ENCODE measurements at places on chromosomes 11 and 22.

- DNase-seq: no peak
Observed at GRCh38 chr11:124727474-124727873, 12.3 kb upstream of the NRGN start.

GRCh38 chr22:32916025-32916424 lies 114.5 kb downstream of the TIMP3 start:
- DNase-seq: no peak

DNA sequence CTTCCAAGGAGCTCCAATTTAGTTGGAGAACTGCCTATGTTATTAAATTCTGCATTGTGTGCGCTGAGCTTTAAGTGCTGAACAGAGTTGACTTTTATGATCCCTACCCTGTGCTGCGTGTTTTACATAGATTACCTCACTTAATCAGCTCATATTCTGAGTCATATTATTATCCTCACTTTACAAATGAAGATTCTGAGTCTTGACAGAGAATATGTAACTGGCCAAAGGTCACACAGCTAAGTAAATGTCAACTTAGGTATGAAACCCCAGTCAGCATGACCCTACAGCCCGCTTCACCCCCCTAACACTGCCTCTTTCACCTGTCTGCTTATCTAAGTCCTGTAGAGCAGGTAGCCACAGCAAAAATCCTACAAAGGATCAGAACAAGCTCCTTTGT lies 19.8 kb upstream of the TMPRSS5 start:
- no peak for DNase-seq

GRCh38 chr22:41501209-41501608 lies 32.3 kb downstream of the ACO2 start:
- DNase-seq: no peak

DNA sequence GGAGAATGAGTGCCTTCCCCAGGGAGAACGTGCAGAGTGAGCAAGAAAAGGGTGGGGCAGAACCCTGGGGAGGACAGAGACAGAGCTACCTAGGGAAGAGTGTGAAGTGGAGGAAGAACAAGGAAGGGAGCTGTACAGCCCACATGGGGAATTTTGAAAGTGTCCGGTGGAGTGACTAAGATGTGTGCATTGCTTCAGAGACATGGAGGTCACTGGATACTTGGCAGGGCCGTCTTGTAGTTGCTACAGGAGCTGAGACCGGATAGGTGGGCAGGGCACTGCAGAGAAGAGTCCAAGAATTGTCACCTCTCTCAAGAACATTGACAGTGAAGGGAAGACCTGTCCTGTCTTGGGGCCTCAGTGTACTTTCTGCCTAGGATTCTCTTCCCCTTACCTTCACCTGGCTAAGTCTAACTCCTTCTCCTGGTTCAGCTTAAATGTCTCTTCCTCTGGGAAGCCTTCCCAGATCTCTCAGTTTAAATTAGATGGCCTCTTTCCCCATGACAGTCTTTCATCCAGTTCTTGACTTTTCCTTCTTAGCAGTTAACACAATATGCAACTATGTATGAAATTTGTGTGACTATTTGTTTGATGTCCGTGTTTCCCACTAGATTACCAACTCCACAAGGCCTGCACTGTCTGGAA lies 9.2 kb upstream of the P2RY6 start:
- DNase-seq: no peak

- DNase-seq: no peak
Observed at GRCh38 chr22:44439356-44440223, 58.4 kb downstream of the RTL6 start.

- no peak for DNase-seq
Observed at GRCh38 chr11:36736103-36736502, 138.1 kb upstream of the RAG2 start.

- no peak for DNase-seq
Observed at GRCh38 chr11:120386318-120386717, 50.1 kb downstream of the ARHGEF12 start.

DNA sequence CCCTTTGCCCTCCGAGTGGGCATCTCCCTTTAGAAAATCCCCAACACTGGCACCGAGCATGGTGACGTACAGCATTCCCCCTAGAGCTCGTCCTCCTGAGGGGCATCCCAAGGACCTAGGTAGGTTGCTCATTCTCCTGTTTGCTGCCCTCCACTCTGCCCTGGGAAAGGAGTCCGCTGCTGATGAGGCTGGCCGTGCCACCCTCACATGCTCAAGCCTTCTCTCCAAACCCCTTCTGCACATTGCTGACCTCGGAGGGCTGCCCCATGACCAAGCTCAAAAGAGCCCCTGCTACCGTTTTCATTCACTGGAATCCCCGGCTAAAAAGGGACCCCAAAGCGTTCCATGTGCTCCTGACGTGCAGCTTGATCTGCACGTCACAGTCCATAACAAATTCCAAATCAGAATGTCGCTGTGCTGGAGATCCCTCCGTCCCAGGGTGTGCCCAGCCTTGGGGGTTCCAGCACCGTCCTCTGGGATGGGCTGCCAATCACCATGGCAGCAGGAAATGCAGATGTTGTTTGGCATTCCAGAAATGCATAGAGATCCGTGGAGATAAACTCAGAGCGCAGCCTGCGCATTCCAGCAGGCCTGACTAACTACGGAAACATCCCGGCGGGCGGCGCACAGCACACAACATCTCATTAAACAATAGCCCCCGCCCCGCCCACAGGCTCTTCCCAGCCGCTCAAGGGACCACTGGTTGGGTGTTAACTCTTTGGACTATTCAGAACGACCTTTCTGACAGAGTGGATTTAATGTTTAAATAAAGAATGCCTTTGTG lies 26.3 kb upstream of the GNB1L start:
- DNase-seq: no peak

DNA sequence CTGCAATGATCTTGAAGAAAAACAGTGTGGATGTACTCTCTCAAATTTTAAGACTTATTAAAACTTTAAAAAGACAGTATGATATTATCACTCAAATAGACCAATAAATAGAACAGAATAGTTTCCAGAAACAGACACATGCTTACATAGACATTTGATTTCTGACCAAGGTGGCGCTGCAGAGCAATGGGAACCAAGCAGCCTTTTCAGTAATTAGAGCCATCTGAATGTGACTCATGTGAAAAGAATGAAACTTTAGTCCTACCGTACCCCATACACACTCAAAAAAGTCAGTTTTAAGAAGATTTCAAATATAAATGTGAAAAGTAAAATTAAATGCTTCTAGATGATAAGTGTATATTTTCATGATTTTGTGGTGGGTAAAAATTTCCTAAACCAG lies 74.2 kb upstream of the MS4A8 start:
- DNase-seq: peak; percentile 4

DNA sequence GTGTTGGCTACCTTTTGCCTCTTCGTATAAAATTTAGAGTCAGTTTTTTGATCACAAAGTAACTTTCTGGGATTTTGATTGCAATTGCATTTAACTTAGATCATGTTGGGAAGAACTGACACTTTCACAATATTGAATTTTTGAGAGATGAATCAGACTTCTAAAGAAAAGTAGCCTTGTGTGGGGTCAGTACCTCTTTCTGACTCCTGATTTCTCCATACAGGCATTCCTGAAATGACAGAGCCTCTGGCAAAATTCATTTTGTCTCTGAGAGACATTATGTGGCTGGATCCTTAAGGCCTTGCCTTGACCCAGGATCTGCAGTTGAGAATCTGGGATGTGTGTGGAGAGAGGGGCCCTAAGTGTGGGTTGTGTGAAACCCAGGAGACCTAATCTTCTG lies 37.8 kb downstream of the PPFIBP2 start:
- no peak for DNase-seq

DNA sequence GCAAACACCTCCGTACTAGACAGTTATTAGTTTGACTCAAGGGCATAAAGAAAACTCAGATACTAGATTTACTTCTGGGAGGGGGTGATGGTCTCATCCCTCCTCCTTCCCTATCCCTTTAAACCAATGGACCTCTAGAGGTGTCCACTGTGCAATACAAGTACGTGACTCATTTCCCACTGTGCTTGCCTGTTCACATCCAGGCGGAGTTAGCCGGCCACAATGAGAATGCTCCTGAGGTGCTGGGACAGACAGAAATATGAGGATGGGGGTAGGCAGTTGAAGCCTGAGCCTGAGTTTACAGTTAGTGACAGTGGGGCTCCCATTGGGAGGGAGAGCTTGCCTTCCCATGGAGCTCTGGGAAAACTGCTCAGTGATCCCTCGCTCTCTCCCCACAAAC lies 8.4 kb upstream of the PMM1 start:
- DNase-seq: no peak

DNA sequence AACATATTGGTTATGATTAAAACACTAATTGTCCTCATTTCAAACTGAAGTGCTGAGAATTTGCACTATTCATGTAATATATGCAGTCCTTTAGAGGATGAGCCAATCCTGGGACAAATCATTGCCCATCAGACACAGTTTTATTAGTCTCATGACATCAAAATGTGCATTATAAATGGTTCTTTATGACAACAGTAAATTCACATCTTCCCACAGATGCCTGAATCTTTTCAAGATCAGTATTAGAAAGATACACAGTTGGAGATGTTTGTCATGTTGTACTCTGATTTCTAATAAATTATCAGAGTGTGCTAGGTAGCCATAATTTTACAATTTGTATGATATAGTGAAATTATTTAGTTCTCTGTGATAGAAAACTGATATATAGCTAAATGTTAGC lies 813.5 kb downstream of the FAM181B start:
- DNase-seq: no peak

DNA sequence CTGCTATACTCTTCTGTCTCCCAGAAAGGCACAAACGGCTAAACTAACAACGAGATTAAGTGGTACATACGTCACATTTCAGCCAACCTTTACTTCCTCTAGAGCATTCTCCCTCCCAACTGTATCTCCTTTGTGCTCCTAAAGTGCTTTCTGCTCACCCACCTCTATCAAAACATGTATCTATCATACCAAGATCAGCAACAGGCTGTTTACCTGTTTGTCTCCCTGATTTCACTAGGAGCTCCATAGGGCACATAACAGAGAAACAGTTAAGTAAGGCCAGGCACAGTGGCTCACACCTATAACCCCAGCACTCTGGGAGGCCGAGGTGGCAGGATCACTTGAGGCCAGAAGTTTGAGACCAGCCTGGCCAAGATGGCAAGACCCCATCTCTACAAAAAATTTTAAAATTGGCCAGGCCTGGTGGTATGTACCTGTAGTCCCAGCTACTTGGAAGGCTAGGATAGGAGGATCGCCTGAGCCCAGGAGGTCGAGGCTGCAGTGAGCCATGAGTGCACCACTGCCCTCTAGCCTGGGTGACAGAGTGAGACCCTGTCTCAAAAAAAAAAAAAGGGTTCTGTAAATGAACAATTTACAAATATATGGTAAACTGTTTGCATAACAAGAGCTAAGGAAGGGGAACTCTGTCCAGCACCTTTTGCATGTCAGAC lies 2.8 kb downstream of the NDUFC2 start:
- DNase-seq: no peak

GRCh38 chr11:844693-845644 lies 2.3 kb downstream of the TSPAN4 start:
- peak; percentile 56 for DNase-seq

GRCh38 chr11:118046051-118046963 lies 30.6 kb upstream of the TMPRSS4 start:
- no peak for DNase-seq

- no peak for DNase-seq
Observed at GRCh38 chr11:17595526-17596309, 48.7 kb downstream of the OTOG start.

- peak; percentile 9 for DNase-seq
Observed at GRCh38 chr11:113481226-113481625, 6.0 kb upstream of the DRD2 start.

DNA sequence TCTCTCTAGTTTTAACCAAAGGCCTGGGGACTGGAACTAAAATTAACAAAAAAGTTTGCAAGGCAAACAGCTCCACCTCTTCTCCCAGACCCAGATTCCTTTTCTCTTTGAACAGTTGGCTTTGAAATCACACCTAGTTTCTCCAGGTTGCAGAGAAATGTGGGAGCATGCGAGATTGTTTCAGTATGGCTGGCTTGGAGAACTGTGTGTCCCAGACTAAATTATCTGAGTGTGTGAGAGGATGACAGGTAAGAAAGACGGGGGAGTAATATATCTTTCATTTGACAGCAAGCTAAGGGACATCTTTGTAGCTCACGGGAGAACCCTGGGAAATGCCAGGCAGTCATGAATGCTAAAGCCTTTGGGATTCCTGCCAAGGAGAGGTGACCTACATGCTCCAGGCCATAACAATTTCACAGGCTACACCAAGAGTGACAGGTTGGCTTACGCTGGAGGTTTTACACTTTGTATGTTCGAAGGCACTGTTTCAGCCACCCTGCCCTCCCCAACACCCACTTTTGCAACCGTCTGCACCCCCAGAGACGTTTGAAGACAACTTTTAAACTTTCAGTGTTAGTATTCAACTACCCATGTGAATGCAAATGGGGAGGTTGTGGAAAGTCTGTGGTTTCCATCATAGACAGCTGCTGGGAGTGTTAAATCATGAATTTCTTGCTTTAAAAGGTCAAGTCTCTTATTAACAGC lies 109.3 kb upstream of the SNX19 start:
- DNase-seq: no peak

DNA sequence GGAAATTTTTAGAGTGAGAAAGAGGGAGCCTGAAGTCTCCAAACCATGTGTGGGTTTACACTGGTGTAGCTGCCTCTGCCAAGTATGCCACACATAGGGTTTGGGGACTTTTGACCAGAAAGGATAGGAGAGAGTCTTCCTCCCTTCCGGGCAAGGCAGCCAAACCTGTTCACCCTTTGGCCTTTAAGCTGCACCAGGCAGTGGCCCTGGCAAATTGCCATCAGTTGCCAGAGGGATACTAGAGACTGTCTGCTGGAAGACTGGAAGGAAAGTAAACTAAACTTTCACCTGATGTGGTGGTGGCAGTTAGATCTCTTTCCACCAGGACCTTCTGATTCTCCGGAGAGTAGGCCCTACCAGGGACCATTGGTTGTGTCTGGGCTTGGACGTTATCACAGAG lies 1263.2 kb downstream of the FAM181B start:
- peak; percentile 8 for DNase-seq

GRCh38 chr11:20161230-20161918 lies 1.1 kb upstream of the DBX1 start:
- no peak for DNase-seq

DNA sequence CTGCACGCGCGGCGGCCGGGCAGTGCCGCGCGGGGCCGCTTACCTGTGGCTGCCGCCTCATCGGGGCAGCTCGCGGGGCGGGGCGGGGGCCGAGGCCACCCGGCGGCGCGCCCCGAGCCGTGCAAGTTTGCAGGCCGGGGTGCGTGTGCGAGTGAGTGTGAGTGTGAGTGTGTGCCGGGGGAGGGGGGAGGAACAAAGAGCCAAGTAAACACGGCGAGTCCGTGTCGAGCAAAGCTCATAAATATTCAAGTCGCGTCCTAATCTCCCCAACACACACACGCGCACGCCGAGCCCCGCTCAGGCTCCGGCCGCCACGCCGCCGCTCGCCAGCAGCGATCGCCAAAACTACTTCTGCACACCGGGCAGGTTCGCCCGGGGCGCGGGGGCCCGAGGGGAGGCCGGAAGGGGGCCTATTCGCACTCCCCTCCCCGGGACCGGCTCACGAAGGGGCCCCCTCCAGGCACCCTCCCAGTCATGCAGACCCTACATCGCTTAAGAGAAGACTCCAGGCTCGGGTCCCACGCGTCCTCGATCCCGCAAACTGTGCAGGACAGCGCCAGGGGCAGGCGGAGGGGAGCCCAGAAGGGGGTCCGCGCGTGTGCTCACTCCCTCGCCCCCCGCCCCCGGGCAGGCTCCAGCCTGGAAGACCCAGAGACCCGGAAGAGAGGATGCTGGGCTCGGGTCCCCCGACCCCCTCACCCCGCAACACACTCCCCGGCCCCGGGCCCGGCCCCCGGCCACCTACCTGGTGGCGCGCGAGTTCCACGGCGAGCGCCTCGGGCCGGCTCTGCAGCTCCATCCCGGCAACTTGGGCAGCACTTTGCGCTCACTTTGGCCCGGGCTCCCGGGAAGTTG lies 827 bp downstream of the PHF21B start:
- DNase-seq: peak; percentile 27
